Right lung (tissue), 10 donors: ENCODE measurements at places on chromosomes 7 and 10. TPM values are rescaled to one million over a fixed set of nuclear protein-coding genes. Genes with fewer than 3 reads are reported as not detected.

TAS2R41 gene
- not detected for polyA plus RNA-seq

MDFIC gene
- polyA plus RNA-seq = 54.6 TPM

NKX2-3 gene
- not detected for polyA plus RNA-seq

DNA sequence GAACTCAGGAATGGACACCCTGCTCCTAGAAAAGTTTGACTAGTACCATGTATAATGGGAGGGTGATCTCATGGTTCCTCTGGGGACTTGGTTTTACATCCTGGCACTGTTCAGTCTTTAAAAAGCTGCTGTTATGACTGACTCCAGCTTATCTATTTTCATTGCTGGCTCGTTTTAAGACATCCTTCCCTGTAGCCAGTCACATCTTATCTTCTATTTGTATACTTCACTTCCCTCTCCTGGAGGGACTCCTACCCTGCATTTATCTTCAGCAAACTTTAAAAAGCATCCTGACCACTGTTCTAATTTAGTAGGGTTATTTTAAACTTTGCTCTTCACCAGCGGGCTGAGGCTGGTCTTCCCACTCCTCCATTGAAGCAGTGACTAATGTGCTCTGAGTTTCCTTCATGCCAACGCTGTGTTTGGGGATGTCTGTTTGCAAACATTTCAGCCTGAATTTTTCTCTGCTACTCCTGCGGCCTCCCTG, 72.9 kb upstream of the ARMC3 start:
- no peak for DNase-seq

- peak; percentile 34 for DNase-seq
These were observed 486.7 kb downstream of the SDK1 start for GRCh38 chr7:3787717-3788264.

DNA sequence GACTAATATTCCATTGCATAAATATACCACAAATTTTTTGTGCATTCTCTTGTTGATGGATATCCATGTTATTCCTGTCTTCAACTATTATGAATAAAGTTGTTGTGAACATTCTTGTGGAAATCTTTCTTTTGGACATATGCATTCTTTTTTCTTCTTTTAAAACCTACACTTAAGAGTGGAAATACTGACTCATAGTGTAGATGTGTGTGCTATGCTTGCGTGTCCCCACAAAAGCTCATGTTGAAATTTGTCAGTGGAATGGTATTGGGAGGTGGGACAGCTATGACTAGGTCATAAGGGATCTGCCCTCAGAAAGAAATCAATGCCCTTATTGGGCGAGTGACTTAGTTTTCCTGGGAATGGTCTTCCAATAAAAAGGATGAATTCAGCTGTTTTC, 203.6 kb upstream of the PRSS58 start:
- no peak for DNase-seq
